ENCODE measurements at places on chromosomes 7 and 10.

DNA sequence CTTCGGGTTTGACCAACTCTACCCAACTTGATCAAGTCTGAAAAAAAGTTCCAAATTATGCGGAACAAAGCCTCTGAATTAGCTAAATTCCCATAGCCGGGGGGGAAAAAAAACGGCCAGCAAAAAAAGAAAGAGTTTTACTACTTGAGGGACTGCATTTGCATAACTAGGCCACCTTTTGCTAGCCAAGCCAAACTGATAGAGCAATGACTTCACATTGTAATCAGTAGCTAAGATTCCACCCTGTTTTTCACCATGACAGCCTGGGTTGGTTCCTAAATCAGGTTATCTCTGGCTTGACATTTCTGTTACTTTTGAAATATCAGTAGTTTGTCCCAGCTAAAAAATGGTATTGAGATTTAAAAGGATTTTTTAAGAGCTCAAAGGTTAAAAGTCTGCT, 31.4 kb upstream of the CREB3L2 start:
- no peak for DNase-seq

- peak; percentile 85 for DNase-seq
These were observed 124.9 kb downstream of the SH2D4B start for GRCh38 chr10:80662429-80663261.

GRCh38 chr7:41247143-41247865, 455.6 kb downstream of the INHBA start:
- no peak for DNase-seq

GRCh38 chr7:18861514-18862118, 255.8 kb downstream of the TWIST1 start:
- DNase-seq, result peak; percentile 72

DNA sequence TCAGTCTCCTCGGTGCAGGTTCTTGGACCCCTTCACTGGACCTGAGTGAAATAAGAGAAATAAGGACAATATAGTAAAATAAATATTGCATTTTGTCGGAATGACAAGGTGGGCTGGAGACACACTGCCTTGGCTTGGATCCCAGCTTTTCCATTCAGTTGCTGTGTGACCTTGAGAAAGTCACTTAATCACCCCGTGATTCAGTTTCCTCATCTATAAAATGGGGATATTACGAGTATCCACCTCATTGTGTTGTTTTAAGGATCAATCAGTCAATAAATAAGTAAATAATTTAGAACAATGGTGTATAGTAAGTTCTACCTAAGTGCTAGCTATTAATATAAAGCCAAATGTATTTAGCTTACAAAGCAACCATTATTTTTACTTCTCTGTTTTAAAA, 29.1 kb downstream of the HK1 start:
- DNase-seq, result no peak

DNA sequence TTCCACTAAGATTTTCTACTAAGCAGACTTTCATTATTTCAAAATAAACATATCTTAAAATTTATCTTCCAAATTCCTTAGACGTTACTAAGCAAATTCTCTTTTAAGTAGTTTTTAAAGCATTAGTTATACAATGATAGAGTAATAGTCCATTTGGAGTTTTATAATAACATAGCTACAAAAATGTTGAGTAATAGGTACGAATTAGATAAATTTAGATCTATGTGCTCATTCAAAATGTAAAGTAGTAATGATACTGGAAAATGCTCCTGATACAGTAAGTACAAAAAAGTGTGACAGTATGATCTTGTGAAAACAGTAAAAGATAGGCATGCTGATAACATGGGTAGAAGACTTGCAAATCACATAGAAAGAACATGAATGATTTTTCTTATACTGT, 4.5 kb downstream of the DMTF1 start:
- no peak for DNase-seq

Measured in suppressor macrophage treated with lipopolysaccharide for 4 hours (primary cell).